ENCODE measurements at places on chromosomes 4 and X. TPM values are rescaled to one million over a fixed set of nuclear protein-coding genes. Genes with fewer than 3 reads are reported as not detected.

VCX2 gene
- not detected for total RNA-seq

TMEM255A gene
- 0.38 TPM for total RNA-seq

DNA sequence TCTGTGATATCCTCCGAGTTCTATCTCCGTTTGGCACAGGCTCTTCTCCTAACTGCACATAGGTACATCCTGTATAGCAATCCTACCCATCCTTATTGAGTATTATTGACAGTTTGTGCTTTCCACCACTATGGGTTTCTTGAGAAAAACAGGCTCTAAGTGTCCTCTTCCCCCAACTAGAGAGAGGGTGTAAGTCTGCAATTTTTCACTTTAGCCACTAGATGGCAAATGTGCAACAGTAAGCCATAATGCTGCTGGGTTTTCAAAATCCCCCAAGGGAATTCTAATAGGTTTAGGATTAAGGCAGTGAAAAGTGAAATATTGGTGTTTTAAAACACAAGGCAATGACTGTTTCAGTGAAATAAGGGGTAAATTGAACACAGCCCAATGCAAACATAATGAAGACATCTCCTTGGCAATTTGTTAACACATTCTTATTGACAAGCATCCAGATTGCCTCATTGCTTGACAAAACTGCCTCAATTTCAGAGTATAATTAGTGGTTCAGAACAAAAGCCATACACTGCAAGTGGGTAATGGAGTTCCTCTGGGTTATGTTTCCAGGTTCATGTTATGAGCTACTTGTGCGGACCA, 239.0 kb upstream of the HTR2C start:
- no peak for DNase-seq

DNA sequence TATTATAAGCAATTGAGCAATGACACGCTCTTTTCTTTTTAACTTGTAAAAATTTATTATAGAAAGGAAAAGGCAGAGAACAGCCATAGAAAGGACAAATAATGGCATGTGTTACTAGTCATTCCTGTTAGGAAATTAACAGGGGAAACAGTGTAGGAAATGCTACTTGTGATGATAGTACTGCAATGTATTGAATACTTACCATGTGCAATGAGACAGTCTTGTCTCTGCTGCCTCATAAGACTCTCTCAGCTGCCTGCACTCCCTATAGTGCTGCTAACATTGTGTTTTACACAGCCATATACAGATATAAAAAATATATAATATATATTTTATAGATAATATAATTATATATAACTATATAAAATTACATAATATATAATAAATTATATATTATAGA, 62.3 kb upstream of the SHOX start:
- no peak for DNase-seq

Data from type B pancreatic cell (in vitro differentiated cells).